ENCODE measurements at places on chromosomes 16 and 17.
A peak's percentile ranks its signal among the peaks of the same experiment; 100 is the strongest.

- DNase-seq: no peak
Observed at GRCh38 chr16:19384656-19385055, 33.0 kb upstream of the TMC5 start.

DNA sequence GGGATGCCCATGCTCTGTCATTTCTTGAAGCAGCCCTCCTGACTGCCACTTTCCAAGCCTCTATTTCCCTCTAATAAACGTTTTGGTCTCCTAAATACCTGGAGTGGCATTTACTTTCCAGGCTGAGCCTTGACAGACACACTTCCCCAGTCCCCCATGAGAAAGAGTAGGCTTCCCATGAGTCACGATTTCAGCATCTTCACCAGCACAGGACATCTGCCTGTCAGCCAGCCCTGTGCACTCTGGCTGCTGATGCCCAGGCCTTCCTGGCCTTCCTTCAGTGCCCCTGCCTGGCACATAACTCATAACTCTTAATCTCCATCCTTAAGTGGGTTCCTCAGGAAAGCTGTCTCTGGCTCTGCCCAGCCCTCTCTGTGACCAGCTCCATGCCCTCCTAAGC is 30.8 kb upstream of the GAS7 start:
- no peak for DNase-seq

- peak; percentile 59 for DNase-seq
Observed at GRCh38 chr17:78272181-78272913, 40.9 kb downstream of the TMEM235 start.

DNA sequence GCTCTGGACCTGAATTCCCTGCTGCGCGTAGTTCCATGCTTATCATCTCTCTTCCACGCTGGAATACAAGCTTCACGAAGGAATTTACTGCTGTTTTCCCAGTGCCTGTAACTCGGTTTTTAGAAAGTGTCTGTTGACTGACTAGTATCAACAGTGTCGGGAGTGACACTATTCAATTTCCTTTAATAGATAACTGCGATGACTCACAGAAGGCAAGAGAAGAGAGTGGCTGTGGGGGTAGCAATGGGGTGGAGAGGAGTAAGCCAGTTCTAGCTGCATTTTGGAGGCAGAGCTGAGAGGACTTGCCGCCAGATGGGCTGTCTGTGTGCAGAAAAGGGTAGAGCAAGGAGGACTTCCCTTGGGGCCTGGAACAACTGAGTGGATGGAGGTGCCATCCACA is 25.2 kb downstream of the B4GALNT2 start:
- DNase-seq: no peak

- DNase-seq: no peak
Observed at GRCh38 chr16:75267631-75268264, 16.3 kb upstream of the BCAR1 start.

DNA sequence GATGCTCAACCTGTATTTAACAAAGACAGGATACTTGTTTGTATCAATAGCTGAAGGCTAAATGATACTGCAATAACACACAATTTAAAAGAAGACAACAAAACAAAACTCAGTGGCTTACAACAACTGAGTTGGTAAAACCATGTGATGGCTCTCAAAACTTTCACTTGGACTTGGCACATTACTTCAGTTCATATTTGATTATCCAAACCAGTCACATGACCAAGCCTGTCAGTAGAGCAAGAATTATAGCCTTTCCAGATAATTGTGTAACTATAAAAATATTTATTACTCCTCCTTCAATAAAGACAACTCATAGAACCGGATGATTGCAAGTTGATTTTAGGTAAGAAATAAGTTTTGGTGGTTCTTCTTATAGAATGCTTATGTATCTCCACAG is 56.8 kb downstream of the NQO1 start:
- no peak for DNase-seq

DNA sequence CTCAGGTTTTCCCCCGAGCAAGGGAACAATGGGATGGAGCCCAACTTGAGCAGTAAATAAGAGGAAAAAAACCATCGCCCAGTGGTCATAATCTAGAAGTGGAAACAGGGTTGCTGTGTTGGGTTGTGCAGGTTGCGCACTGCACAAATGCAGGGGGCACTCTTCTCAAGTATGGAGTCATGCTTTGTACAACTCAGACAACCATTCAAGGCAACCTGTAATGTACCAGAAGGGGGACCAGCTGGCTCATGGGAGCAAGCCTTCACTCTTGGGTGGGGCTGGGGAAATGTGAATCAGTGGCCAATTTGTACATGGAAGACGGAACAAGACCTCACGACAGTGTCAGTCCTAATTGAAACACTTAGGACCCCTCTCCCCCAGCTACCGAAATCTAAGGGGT is 23.9 kb upstream of the LITAF start:
- DNase-seq: no peak

- peak; percentile 53 for DNase-seq
Observed at GRCh38 chr16:29663016-29663806, at the start of gene SPN. TSS of gene SPN (plus strand) at chr16:29663247. CDS start at chr16:29663729, 482 bp downstream.

- DNase-seq: peak; percentile 86
Observed at GRCh38 chr17:82882715-82883418, 43.0 kb upstream of the ZNF750 start.

- no peak for DNase-seq
Observed at GRCh38 chr17:78977997-78978973, 1.4 kb downstream of the LGALS3BP start.

Data from CD4-positive, alpha-beta T cell treated with Interleukin-10 for 1 hour (primary cell).